ENCODE measurements at places on chromosomes 1 and 21.
A peak's percentile ranks its signal among the peaks of the same experiment; 100 is the strongest.

GRCh38 chr1:40820251-40820797 lies 36.7 kb downstream of the KCNQ4 start:
- DNase-seq: peak; percentile 32

DNA sequence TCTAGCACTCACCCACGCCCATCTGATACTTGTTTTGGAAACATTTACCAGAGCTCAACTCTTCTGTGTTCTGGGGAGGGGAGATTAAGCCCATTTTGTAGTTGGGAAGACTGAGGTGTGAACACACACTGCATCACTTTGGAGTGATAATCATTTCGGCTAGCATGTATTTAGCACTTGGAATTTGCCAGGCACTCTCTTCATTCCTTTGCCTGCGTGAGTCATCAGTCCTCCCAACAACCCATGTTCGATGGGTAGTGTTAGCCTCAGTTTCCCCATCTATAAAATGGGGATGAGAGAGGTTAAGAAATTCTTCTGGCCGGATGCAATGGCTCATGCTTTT lies 182.8 kb upstream of the TMEM51 start:
- no peak for DNase-seq

- DNase-seq: no peak
These were observed 53.4 kb upstream of the BCAR3 start for GRCh38 chr1:93734999-93735398.

GRCh38 chr1:246104927-246105326 lies 402.2 kb downstream of the SMYD3 start:
- no peak for DNase-seq

GRCh38 chr21:38334866-38335265 lies 78.1 kb downstream of the KCNJ15 start:
- no peak for DNase-seq

DNA sequence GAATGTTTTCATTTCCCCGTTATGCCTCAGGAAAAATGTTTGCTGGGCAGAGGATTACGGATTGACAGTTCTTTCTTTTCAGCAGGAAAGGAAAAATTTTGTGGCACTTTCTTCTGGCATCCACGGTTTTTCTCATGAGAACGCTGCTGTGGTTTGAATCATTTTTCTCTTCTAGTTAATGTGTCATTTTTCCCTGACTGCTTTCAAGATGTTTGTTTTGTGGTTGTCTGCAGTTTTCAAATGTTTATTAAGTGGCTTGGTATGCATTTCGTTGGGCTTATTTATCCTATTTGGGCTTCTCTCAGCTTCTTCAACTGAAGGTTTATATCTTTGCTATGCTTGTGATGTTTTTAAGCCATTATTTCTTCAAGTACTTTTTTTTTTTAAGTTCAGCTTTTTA lies 359.0 kb downstream of the RGS7 start:
- DNase-seq: no peak

GRCh38 chr1:3049905-3050304 lies 19.1 kb upstream of the PRDM16 start:
- DNase-seq: no peak

- DNase-seq: peak; percentile 85
These were observed 27.2 kb upstream of the ITLN2 start for GRCh38 chr1:160981584-160982411.

- DNase-seq: peak; percentile 36
These were observed 842 bp upstream of the GCSAML start for GRCh38 chr1:247548092-247548491.

DNA sequence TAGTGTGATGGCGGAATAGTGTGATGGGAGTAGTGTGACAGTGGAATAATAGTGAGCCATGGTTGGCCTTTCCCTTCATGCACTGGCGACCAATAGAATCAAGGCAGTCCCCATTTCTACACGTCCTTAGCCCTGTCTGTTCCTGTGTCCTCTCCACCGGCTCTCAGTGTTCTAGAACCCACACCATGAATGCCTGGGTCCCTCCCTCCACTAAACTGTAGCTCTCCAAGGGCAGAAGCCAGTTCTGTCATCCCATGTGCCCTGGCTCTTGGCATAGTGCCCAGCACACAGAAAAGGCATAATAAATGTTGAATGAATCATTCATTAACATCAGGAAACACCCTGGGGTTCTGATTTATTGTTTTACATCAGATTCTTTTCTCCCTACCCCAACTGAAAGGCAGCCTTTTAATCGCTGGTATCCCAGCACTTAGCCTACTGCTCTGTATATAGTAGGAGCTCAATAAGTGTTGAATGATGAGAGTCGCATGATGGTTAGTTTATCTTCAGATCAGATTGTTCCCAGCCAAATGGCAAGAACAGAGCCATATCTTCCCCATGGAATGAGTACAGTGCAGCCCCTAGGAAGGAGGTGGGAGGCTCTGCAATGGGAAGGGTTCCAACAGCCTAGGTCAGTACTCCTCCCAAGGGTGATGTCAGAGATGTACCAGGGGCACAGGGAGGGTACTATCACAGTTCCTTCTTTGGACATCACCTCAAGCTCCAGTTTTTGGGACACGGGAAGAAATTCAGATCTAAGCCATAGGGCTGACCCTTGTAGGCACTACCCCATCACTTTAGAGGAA lies 325.7 kb downstream of the HHAT start:
- DNase-seq: no peak

DNA sequence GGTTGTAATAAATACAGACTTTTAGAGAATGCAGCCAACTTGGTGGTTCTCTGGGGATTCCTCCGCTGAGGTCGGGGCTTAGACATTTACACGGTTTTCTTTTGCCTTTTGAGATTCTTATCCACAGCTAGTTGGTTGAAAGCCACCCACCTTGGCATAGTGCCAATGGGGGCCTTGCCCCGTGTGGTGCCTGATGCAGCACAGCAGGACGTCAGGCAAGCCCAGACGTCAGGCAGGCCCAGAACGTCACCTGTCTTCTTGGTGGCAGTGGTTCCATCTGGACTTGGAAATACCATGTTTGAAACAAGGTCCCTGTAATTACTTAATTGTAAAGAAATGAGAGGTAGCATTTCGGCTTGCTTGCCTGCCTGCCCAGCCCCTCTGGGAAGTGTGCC lies 78.5 kb downstream of the GALNT2 start:
- DNase-seq: no peak

- DNase-seq: no peak
These were observed 2.9 kb upstream of the MATN1 start for GRCh38 chr1:30726236-30726635.

DNA sequence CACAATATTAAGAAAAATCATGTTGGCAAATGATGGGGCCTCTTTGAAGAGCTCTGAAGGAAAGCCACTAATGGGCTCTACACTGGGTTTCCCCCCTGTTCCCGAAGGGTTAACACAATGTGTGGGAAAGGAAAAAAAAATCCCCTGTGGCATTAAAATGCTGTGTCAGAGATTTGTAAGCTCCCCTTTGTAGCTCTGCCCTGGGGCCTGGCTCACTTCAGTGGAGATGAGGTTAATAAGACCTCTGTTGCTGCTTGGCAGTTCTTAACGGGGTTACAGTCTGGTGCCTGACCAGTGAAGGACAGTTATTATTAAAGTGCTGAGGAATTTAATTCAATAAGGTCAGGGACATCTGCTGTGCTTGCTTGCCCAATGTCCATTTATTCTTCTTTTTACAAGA lies 129.7 kb upstream of the UBE2U start:
- DNase-seq: peak; percentile 22

DNA sequence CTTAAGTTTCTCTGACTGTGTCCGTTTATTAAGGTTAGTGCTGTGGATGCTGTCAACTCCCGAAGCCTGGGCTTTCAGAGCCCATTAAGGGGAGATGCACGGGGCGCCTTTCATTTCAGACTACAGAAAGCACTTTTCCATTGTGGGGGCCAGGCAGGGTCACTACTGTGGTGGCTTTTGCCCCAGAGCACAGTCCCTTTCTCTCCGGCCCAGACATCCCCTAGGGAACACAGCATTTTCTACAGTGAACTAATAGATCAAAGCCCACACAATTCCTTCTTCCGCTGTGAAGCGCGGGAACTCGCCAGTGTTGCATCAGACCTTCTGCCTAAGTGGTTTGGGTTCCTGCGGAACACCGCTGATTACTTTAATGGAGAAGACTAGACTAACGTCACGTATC lies 26.8 kb upstream of the MAP1LC3C start:
- DNase-seq: no peak

- no peak for DNase-seq
These were observed 519.8 kb downstream of the PTPRU start for GRCh38 chr1:29756085-29756484.

- DNase-seq: no peak
These were observed 147.5 kb downstream of the CASZ1 start for GRCh38 chr1:10648689-10649516.

DNA sequence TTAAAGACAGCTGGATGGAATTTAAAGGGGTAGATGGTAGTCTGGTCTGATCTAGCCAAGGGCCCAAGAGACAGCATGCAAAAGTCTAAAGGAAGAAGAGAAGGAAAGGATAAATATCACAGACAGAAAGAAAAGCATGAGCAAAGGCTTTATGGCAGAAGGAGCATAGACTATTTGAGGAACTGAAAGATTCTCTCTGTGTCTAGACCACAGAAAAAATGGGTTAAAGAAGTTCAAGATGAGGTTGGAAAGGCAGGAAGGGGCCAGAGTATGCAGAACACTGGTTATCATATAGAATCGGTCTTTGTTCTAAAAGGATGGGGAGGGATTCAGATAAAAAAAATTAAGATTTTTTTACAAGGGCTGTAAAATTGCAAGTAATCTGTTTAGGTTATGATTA lies 136.8 kb upstream of the SGIP1 start:
- DNase-seq: no peak

GRCh38 chr1:232303222-232303620 lies 326.7 kb downstream of the SIPA1L2 start:
- DNase-seq: no peak
